ENCODE measurements at places on chromosomes 7 and 10. TPM values are rescaled to one million over a fixed set of nuclear protein-coding genes. Genes with fewer than 3 reads are reported as not detected.

Gene BCCIP
- 80.4 TPM for polyA plus RNA-seq

Gene TFR2
- polyA plus RNA-seq, result 2.8 TPM

Gene SGPL1
- 14.7 TPM for polyA plus RNA-seq

Gene ENTPD1
- 1.6 TPM for polyA plus RNA-seq

DNA sequence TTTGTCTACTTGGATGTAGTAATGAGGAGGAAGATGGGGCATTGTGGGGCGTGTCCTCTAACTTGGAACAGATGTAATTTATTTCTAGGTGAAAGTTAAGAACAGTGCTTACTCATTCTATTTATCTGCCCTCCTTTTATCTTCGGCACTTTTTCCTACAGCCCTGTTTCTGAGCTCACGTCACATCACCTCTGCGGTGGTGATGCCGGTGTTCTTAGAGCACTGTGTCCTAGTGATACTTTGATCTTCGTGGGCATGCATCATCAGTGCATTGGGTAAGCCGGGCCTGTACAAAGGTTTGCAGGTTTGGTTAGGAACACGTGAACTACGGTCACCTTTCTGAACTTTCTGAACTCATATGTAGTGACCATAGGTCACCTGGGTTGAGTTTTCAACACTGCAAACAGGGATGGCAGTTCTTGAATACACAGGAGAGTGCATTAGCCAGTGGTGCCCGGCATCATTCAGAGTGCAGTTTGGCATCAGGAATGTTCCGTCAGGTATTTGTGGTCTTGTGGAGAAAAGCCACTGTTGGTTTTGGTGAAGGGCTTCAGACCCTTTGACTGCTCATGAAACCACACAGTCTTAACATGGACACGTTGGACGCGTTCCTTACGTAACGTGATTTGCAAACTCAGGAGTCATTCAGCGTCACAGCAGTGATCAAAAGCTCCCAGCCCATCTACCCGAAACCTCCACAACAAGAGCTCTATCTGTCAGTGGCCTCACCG is 5.6 kb downstream of the POR start:
- DNase-seq, result peak; percentile 68

GRCh38 chr10:7084280-7085005 is 326.4 kb downstream of the SFMBT2 start:
- no peak for DNase-seq

- DNase-seq, result no peak
These were observed 577 bp upstream of the DDX21 start for GRCh38 chr10:68955355-68955831.

DNA sequence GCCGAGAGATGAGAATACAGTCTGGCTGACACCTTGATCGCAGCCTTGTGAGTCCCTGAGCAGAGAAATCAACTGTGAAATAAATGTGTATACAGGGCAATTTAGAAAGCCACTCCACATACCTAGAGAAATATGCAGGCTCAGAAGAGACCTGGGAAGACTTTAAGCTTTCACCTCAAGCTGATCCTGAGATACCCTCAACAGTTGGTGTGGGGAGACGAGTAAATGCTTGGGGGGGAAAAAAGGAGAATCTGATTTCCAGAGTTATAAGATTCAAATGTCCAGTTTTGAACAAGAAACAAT is 123.5 kb downstream of the SMURF1 start:
- no peak for DNase-seq

- DNase-seq, result no peak
These were observed 5.9 kb upstream of the UPF2 start for GRCh38 chr10:12048547-12048946.
